ENCODE measurements at places on chromosomes 6 and 20.
A peak's percentile ranks its signal among the peaks of the same experiment; 100 is the strongest.

DNA sequence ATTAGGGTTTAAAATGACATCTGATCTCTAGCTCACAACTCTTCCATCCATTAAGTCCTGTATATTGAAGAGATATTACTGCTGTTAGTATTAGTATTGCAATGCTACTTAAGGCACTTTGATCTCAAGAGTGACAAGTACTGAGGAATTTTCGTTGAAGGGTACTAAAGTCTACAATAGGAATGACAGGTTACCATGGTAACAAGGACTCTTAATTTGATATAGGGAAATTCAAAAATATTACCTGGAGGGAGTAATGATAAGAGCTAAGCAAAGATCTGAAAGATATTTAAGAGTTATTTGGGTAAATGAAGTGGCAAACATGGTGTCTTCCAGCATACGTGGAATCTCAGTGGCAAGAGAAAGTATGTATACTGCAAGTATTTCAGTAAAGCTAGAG lies 518.0 kb upstream of the SLC35B3 start:
- no peak for DNase-seq

DNA sequence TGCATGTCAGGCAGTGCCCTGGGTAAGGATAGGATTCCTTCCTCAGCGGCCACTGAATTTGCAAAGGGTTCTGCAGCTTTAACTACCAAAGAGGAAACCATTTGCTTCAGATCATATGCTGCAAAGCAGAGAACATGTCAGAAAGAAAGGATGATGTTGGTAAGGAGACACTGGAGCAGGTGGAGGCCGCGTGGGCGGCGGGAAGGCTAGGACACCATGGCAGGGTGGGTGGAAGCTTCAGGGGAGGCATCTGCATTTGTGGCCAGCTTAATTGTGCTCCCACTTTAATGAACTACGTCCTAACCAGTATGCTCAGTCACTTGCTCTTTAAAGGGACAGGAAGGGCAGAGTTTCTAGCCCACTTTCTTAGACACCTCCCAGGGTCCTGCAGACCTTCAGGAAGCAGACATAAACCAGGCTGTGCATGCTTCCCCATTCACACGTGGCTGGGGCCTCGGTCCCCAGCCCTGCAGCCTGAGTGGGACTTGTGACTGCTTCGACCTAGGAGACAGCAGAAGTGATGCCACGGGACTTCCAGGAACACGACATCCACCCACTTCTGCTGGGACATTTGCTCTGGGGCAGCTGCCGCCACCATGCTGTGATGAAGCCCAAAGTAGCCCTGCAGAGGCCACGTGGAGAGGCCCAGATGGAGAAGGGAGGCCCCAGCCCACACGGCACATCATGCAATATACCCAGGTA lies 76.1 kb downstream of the GINS1 start:
- no peak for DNase-seq

GRCh38 chr6:2763876-2764540 lies 1.2 kb upstream of the WRNIP1 start:
- no peak for DNase-seq

- DNase-seq: peak; percentile 70
These were observed at the start of gene STK35 for GRCh38 chr20:2101057-2101864. TSS of gene STK35 (plus strand) at chr20:2101827. CDS start at chr20:2101882, 55 bp downstream.

DNA sequence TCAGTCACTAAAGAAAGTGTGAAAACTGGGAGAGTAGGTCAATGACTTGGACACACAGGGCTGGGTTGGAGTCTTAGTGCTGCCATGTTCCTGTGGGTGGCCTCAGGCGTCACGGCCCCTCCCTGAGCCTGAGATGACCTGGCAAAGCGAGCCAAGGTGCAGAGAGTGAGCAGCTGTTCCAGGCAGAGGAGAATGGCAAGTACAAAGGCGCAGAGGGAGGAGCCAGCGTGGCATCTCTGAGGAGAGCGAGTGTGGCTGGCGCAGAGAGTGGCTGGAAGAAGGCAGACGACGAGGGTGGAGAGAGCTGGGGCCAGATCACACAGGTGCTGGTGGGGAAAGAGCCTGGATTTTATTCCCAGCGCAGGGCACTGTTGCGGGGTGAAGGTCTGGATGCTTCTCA lies 20.6 kb upstream of the CHMP4B start:
- no peak for DNase-seq

DNA sequence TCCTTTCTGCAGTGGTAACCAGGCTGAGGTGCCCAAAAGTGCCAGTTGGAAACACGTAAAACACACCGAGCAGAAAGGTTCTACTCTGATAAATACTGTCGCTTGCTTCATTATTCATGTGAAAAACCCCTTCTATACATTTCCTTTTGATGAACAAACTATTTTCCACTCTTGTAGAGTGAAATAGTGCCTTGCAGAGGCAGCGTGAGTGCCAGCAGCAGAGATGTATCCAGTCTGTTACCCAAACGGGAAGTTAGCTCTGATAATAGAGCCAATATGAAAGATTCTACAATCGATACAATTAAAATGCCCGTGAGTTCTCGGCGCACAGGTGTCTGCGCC lies 1.5 kb downstream of the ZBTB46 start:
- no peak for DNase-seq

DNA sequence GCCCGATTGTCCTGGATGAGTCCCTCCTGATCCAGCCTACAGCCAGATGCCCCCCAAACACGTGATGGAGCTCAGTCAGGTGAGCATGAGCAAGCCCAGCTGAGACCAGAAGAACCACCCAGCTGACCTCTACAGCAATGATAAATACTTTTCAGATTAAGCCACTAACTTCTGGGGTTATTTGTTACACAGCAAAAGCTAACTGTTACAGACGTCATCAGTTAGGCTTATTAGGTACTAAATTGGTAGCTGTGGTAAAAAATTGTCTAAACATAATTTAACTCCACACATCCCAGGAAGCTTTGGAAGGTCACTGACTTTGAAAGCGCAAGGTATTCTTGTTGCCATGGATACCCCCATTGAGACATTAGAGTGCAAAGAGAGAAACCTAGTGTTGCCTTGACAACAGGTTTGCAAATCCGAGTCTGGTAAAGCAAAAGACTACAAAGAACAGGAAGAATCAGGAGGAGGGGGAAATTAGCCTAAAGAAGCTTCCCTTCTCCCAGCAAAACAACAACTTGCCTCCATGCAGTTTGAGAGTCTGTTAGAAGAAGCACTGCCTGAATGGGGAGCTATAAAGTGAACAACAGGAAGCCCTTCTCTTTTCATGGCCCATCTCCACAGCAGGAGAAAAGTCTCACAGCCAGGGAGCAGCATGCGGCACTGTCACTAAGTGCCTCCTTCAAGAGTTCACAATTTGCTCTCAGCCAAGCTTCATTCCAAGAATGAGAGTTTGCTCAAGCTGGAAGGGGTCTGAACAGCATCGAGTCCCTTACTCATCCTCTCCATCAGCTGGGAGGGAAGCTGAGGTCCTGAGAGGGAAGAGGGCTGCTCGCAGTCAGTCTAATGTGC lies 41.7 kb upstream of the ZNF831 start:
- DNase-seq: no peak

DNA sequence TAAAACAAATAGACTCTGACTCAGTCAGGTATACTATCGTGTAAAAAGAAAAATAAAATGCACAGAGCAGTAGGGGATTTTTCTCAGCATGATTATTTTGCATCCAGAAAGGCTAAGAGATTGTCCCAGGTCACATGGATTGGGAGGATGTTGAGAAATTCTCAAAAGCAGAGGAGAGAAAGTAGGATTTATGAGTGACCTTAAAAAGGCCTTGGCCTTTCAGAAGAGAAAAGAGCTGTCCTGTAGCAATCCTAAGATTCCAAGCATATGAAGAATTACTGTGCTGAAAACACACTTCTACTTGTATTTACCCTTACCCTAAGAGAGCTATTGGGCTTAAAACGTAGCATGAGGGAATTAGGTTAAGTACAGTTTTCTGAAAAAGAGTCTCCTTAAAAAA lies 149.7 kb upstream of the ENPP5 start:
- no peak for DNase-seq

GRCh38 chr6:37763413-37763812 lies 56.1 kb upstream of the ZFAND3 start:
- DNase-seq: no peak

- no peak for DNase-seq
These were observed 1.6 kb downstream of the ZMYND8 start for GRCh38 chr20:47354714-47355488.

DNA sequence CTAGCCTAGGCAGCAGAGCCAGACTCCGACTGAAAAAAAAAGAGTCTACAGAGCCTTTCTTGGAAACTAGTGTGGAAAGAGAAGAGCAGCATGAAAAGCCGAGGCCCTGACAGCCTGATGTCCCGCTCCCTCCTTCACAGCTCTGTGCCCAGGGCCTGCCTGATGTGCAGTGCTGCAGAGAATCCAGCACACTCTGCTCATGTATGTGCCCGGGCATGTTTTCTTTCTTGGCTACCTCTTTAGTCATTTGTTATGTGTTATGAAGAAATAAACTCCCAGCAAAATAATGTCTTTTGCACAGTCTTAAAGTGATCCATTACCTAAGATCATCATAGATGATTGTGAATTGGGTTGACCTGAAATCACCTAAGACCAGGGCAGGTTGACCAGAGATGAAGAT lies 78.1 kb upstream of the EZR start:
- DNase-seq: no peak

DNA sequence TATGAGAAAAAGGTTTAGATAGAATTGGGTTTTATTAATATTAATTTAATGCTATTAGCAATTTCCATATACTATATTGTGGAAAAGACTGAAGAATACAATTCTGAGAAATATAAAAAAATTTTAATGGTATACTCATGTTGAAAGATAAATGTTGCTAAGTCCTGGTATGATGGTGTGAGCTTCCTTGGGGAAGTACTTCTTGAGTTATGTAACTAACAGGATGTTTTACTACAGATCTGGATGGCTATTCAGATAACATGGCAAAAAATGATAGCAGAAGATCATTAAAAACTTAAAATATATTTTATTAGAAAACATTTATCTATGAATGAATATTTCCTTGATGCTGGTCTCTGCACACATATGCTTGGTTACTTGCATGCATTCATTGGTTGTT lies 23.5 kb upstream of the CALHM6 start:
- DNase-seq: no peak

DNA sequence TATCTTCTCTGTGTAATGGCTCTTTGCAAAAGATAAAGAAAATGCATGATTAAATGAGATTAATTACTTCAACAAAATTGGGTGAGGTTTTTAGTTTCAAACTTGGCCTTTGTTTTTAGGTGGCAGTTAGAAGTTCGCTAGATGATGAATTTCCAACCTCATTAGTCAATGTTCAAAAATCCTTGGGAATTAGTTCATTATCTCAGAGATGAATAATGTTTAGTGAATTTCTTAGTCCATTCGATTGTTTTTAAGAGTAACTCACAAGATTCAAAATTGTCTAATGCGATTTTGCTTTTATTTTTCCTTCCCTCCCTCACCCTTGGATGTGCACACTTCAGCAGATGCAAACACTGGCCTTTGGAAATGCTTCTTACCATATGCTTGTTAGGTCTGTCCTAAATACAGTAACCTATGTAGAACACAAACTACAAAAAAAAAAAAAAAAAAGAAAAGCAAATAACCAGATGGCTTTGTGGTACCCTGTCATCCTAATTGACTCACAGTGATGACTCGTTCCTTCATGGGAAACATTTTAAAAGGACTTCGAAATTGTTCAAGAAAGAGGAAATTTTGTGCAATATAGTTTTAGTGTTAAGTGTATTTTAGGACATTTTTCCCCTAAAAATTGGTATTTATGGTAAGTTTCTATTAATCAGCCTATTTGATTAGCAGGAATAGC lies 66.7 kb downstream of the FAM229B start:
- DNase-seq: no peak

- DNase-seq: no peak
These were observed 399.3 kb downstream of the HAO1 start for GRCh38 chr20:7540923-7541322.

GRCh38 chr6:38033442-38033982 lies 214.0 kb downstream of the ZFAND3 start:
- no peak for DNase-seq

- DNase-seq: no peak
These were observed 339.0 kb upstream of the CITED2 start for GRCh38 chr6:139713424-139713823.

- DNase-seq: no peak
These were observed 492.6 kb upstream of the MAN1A1 start for GRCh38 chr6:119842191-119842590.

GRCh38 chr6:84882768-84883766 lies 118.7 kb upstream of the TBX18 start:
- no peak for DNase-seq

DNA sequence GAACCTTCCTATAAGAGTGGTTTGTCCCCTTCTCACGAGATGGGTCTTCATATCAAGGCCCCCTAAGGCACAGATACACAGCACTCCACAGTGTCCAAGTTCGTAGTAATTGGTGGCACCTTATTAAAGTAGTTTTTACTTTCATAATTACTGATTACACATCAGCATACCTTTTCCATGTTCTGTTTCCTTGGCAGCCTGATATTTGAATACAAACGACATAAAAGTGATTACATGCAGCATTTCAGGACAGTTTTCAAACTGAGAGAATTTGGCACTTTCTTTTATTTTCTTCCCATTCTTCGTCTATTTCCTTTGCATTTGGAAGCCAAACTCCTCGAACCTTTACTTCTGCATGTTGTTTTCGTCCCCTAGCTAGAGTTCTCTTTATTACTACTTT lies 139.7 kb downstream of the MTHFD1L start:
- DNase-seq: no peak

DNA sequence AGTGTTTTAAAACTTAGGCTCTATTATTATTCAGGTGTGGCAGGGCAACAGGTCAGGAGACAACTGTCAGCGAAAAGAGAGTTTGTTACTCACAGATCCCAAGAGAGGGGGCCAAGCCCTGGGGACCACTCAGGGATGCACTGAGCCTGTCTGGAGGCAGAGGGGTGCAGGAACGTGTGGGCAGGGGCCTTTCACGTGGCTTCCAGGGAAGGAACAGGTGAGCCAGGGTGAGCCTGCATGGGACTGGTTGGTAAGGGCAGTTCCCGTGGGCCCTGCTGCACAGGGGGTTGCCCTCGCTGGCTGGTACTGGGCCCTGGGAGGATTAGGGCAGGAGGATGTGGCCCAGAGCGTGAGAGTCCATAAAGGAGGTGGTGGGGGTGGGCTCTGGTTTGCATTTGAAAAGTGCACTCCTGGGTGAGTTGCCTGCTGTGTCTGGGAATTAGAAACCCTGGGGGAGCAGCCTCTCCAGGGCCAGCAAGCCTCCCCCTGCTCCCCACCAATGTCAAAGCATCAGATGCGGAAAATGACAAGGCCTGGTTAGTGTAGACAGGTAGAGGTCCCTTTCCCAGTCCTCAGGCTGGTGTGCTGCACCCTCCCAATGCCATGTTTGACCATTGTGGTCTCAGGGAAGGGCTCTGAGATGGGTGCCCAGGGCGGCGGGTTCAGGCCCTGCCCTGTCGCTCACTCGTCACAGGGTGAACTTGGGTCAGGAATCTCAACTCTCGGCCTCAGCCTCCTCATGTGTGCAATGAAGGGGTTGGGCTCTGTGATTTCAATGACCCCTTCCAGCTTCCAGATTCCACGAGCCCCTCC lies 127.4 kb upstream of the RPS6KA2 start:
- no peak for DNase-seq
